ENCODE measurements at places on chromosomes 16 and 17.
A peak's percentile ranks its signal among the peaks of the same experiment; 100 is the strongest.

- no peak for DNase-seq
Observed at GRCh38 chr16:34050787-34051320, 591.4 kb downstream of the TP53TG3F start.

DNA sequence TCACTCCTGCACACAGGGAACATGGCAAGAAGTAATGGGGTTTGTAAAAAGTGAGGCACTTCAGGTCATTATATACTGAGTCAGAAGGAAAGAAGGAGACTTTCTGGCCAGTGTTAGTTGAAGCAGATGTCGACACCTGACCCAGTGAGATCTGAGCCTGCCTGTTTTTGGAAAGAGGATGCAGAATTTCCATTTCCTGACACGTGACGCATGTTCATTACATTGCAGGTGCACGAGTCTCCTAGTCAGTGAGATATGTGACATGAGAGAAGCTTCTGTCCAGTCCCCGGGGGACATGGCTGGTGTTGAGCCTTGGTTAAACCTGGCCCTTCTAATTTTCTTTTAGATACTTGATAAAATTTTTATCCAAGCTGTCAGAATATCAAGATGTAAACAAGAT is 62.3 kb downstream of the ELAC2 start:
- no peak for DNase-seq

DNA sequence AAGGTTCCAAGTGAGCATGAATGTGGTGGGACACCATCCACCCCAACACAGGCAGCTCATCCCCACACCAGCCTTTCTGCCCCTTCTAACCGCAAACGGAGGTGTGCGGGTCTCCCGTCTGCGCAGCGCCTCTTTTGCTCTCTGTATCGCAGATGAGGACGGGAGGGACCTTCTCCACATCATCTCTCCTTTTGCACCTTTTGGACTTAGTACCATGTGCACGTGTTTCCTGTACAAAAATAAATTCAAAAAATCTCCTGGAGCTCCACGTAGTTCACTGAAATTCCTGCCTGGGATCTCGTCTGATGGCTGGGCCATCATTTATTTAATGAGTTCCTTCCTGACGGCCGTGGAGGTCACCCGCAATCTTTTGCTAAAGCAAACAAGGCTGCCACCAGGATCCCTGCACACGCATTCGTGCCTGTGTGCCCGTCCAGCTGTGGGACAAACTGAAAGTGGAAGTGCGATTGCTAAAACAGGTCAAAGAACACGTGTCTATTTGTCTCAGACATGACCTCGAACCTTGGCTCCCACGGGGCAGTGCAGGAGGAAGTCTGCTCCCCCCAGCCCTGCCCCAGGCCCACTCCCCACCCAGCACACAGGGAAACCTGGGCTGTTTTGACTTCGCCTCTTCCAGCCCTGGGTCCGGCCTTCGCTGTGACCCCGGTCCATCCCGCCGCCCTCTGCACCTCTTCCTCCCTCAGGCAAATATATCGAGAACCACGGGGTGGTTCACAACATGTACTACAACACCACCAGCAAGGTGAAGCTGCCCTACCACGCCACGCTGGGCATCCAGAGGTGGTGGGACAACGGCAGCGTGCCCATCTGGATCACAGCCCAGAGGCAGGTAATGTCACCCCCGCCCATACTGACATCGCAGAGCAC is 2.3 kb downstream of the ENPP7 start:
- no peak for DNase-seq

- peak; percentile 33 for DNase-seq
Observed at GRCh38 chr16:89658221-89658879, 714 bp downstream of the SPATA33 start.

DNA sequence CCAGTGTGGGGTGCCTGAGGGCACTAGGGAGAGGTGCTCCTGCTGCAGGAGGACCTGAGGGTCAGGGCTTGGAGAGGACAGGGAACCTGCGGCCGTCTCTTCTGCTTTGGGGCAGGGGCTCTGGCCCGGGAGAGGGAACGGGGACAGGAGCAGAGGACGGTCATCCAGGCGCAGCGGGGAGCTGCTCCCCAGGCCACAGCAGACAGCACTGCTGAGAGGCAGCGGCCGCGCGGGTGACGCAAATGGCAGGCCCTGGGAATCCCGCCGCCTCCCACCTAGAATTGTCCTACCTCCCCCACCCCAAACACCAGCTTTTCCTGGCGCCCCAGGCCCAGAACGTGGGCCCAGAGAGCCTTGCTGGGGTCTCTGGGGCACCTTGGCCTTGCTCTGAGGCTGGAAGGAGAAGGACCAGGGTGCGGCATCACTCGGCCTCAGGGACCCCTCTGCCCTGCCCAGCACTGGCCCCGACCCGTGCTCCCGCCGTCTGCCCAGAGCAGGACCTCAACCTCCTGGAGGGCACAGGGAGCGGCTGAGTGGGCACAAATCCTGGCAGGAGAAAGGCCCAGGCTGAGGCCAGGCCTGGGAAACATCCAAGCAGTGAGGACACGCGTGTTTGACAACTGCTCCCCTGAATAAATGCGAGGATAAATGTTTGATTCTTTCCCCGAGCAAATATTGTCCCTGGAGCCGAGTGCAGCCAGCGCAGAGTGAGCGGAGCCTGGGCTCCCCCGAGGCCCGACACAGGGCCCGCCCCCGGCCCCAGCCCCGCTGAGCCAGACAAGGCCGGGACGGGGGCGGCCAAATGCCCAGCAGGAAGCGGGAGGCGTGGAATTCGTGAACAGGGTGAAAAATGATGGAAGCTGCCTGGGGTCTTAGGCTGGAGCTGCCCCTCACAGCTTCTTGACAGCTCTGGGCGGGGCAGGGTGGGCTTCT is 8.5 kb downstream of the SSTR5 start:
- DNase-seq = no peak

GRCh38 chr16:78890373-78890895 is 710.1 kb downstream of the MAF start:
- no peak for DNase-seq

DNA sequence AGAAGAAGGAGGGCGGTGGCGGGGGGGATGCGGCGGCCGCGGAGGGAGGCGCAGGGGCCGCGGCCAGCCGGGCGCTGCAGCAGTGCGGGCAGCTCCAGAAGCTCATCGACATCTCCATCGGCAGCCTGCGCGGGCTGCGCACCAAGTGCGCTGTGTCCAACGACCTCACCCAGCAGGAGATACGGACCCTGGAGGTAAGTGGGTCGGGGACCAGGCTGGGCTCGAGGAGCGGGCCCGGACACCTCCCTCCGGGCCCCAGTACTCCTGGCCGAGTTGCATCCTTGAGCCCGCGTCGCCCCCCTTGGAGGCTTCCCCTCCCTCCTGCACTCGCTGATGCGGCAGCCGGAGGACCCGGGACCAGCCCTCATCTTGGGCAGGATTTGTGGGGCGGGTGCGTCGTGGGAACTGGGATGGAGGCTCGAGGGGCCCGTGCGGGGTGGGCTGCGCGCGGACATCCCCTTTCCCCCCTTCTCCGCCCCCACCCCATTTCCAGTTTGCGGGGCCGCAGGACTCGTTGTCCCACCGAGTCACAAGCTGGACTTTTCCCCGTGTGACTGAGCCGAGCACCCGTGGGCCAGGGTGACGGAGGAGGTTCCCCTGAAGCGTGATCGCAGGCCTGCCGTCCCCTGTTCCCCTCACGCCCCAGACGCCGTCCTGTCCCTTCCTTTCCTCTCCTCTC is 572 bp downstream of the KSR1 start:
- no peak for DNase-seq

DNA sequence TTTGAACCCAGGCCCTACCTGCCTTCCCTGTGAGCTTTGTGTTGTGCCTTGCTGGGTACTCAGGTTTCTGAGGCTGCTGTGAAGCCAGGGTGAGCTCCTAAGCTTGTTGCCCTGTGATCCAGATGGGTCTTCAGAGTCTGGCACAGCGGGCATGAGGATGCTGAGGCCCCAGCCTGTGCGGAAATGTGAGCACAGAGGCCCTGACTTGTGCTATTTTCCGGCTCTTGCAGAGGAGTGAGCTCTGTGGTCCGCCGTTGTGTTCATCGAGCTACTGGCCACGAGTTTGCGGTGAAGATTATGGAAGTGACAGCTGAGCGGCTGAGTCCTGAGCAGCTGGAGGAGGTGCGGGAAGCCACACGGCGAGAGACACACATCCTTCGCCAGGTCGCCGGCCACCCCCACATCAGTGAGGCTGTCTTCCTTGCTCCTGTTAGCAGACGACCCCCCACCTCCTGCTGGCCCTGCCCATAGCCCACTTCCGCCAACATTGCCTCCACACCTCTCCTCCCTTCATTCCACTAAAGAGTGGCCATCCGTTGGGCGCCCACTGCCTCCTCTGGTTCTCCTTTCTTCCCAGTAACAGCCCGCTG is 2.7 kb downstream of the PHKG2 start:
- no peak for DNase-seq

DNA sequence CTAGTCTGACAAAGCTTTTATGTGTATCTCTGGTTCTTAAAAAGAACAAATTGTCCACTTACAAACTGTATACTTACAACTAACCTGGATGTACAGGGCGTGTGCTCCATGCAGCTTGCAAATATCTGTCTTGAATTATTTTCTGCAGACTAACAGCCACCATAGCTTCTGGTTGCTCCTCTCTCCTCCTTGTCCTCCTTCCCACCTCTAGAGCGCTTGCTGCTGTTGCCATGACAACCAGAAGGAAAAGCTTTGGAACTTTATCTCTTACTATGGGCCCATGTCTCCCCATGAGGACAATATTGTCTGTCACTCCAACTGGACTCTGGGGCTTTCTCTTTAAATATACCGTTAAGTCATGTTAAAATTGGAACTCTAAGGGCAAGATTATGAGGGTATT is 71.5 kb upstream of the DHX40 start:
- DNase-seq = no peak

GRCh38 chr17:35784895-35785294 is 10.5 kb downstream of the MMP28 start:
- no peak for DNase-seq

- no peak for DNase-seq
Observed at GRCh38 chr16:89070590-89070989, 23.1 kb upstream of the ACSF3 start.

GRCh38 chr16:48099455-48099854 is 56.3 kb downstream of the ABCC12 start:
- DNase-seq = no peak

DNA sequence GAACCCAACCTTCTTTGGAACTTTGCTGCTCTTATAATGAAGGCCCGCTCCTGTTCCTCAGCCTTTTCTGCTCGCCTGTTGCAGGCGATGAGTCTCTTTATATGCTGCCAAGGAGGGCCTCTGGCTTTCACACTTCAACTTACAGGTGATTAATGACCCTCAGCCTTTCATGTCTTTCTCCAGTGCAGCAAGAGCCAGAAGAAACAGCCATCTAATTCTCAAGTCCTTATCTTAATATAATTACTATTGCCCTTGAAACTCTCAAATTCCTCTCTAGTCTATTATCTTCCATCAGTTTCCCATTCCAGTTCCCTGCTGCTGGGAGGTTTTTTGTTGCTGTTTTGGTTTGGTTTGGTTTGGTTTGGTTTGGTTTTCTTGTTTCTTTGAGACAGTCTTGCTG is 121.8 kb upstream of the MED13 start:
- no peak for DNase-seq

DNA sequence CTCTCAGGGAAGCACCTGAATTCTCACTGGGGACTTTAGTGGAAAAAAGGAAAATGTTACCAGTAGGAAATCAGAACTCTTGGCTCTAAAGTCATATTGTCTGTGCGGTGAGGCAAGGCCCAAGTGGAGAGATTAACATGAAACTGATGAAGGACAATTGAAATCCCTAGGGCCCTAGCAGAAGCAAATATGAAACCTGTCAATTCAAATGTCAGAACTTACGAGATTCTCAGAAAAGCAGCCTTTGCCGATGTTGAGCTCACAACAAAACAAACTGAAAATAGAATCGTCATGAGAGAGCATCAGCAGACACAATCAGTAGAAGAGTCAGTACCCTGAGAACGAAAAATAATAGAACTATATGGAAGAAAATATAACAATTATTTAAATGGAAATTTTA is 108.8 kb downstream of the ELAC2 start:
- no peak for DNase-seq

DNA sequence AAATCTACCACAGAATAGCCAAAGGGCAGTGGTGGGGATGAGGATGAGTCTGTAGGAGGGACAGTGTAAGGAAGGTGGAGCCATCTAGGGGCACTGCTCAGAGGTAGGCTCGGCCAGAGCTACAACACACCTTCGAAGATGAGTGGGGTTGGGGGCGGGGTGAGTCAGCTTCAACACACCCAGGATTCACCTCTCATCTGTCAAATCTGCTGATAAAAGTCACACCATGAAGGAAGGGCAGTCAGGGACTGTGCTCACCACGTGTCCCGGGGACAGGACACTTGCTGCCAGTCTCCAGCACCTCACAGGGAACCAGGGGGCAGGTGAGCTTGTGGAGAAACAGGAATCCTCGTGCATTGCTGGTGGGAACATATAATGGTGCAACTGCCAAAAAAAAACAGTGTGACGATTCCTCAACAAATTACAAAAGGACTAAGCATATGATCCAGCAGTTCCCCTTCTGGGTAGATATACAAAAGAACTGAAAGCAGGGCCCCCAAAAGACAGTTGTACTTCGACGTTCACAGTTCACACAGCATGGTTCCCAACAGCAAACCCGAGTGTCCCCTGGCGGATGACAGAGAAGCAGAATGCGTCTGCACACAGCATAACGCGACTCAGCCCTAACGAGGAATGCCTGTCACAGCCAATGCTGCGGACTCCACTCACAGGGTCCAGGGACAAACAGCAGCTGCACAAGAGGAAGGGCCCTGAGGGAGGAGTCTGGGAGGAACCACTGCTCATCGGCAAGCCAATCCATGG is 133.1 kb downstream of the ANKRD11 start:
- DNase-seq = peak; percentile 75

- DNase-seq = no peak
Observed at GRCh38 chr17:18259621-18260331, 686 bp upstream of the MIEF2 start.

GRCh38 chr16:88449267-88449561 is 3.9 kb upstream of the ZFPM1 start:
- no peak for DNase-seq

- DNase-seq = no peak
Observed at GRCh38 chr16:82716361-82716855, 89.6 kb downstream of the CDH13 start.
